ENCODE measurements at places on chromosomes 3 and 15.

DNA sequence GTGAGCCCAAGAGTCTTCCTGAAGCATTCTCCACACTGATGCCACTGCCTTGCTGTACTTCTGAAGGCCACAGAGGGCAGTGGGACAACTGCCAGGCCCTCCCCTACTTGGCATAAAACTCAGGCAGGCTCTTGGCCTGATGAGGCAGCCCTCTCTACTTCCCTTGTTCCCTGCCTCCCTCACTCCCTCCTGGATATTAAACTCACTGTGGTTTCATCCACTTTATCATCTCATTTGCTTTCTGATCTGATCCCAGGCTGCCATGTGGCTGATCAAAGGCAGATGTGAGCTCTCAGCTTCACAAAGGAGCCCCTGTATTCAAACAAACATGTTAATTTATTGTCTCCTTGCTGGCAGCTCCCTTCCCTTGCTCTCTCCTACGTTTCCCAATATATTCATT, 533.5 kb downstream of the IGSF11 start:
- no peak for DNase-seq

GRCh38 chr3:65246561-65246960, 558.8 kb upstream of the ADAMTS9 start:
- no peak for DNase-seq

- no peak for DNase-seq
These were observed 144.6 kb upstream of the MEF2A start for GRCh38 chr15:99421172-99421656.

DNA sequence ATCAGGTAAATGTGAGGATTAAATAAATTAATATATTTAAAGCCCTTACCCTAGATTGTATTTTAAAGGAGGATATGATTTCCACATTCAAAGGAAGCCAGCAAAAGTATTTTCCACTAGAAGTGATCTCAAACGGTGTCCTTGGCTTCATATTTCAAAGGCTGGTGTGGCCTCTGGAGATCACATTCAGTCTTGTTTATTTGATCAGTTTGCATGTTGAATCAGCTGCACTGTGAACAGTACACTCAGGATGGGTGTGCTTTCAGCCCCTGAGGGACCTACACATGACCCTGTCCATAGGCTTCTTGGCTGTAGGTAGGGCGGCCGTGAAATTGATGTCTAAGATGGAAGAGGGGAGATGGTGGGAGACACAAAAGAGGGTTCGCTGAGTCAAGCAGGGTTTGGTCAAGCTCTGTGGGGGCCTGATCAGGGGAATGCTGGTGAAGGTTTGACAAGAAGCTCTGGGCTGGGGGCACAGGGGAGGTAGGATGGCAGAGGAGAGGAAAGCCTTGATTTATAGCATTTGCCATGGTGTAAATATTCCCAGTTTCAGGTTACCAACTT, 21.9 kb downstream of the CYP8B1 start:
- no peak for DNase-seq

All from effector CD4-positive, alpha-beta T cell (primary cell).